Putamen (tissue), 1 donor: ENCODE measurements at places on chromosomes 13 and 19.
A peak's percentile ranks its signal among the peaks of the same experiment; 100 is the strongest.

GRCh38 chr13:84132491-84132890 lies 250.2 kb upstream of the SLITRK1 start:
- DNase-seq, result no peak

- no peak for DNase-seq
These were observed 38.4 kb upstream of the RCBTB2 start for GRCh38 chr13:48571126-48571913.

GRCh38 chr19:15240515-15240914 lies 8.3 kb upstream of the EPHX3 start:
- no peak for DNase-seq

DNA sequence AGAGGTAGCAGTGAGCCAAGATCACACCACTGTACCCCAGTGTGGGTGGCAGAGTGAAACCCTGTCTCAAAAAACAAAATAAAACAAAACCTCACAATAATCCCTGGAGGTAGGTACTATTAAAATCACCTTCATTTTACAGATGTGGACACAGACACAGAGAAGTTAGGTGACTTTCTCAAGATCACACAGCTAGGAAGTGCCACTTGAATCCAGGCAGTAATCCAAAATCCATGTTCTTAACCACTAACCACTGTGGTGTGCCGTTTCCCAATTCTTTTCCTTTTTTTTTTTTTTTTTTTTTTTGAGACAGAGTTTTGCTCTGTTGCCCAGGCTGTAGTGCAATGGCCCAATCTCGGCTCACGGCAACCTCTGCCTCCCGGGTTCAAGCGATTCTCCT lies 9.0 kb downstream of the PPP1R14A start:
- DNase-seq, result no peak

- DNase-seq, result no peak
These were observed at the start of gene KCNN4 for GRCh38 chr19:43780706-43781525. Gene KCNN4 (minus strand): TSS chr19:43780973. CDS start chr19:43780861, 112 bp downstream.

DNA sequence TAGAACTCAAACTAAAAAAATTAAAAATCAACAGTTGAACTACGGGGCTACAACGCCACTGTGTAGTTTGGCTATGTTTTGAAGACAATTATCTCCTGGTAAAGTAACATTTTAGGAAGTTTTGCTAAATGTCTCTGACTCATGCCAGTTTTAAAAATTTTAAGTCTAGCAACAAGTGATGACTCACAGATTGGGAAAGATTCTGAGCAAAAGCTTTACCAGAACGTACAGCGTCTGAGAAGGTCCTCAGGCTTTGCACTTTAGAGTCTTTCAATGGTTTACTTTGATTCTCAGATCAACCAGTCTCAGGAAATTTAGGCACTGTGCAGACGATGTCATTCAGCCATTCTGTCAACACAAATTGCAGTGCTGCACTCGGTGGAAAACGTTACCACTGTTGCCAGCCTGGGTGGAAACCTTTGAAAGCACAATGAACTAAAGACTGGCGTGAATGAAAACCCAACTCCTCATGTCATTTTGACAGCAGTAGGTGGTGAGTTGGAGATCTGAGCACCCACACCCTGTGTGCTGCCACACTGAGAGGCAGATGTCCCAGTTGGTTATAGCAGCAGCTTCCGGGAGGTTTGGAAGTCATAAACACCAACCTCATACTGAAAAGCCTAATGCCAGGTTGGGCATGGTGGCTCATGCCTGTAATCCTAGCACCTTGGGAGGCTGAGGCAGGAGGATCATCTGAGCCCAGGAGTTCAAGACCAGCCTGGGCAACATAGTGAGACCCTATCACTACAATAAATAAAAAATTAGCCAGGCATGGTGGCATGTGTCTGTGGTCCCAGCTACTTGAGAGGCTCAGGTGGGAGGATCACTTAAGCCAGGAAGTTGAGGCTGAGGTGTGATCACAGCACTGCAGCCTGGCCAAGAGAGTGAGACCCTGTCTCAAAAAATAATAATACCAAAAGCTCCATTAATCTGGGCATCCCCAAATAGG lies 6.3 kb upstream of the WTIP start:
- DNase-seq, result peak; percentile 30

GRCh38 chr19:57935731-57936130 lies 529 bp upstream of the ZNF418 start:
- DNase-seq, result peak; percentile 54

DNA sequence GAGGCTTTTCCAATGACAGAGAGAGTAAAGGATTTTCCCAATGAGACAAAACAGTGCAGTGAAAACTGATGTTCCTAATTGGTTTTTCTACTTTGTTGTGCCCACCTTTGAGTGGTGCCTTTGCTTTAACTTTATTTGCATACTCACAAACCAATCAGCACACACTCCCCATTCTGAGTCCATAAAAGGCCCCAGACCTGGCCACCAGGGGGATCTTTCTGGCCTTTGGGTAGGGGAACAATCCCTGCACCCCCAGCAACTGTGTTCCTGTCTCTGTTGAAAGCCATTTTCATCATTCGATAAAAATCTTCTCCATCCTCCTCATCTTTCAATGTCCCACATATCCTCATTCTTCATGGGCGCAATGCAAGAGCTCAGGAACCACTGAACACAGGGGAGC lies 252.8 kb downstream of the B3GLCT start:
- no peak for DNase-seq

GRCh38 chr13:43963726-43964125 lies 84.0 kb downstream of the LACC1 start:
- no peak for DNase-seq
